ENCODE measurements at places on chromosomes 3 and 15.

DNA sequence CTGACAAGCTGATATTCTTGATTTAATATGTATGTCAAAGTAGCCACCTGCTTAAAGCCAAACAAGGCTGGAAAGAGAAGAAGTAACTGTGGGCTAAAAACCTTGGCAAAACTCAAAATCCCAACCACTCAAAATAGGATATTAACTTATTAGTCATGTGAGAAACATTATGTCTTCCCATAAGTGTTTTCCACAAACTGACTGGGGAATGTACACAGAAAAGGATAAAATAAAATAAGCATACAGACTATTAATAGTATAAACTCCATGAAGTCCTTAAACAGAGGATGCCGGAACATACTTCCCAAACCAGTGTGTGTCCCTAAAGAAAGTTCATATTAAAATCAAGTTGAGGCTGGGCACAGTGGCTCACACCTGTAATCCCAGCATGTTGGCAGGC, 263.7 kb upstream of the THBS1 start:
- no peak for DNase-seq

- DNase-seq: no peak
Observed at GRCh38 chr3:47910233-47910632, 106.0 kb downstream of the MAP4 start.

GRCh38 chr3:66371432-66371831, 129.4 kb downstream of the LRIG1 start:
- no peak for DNase-seq

DNA sequence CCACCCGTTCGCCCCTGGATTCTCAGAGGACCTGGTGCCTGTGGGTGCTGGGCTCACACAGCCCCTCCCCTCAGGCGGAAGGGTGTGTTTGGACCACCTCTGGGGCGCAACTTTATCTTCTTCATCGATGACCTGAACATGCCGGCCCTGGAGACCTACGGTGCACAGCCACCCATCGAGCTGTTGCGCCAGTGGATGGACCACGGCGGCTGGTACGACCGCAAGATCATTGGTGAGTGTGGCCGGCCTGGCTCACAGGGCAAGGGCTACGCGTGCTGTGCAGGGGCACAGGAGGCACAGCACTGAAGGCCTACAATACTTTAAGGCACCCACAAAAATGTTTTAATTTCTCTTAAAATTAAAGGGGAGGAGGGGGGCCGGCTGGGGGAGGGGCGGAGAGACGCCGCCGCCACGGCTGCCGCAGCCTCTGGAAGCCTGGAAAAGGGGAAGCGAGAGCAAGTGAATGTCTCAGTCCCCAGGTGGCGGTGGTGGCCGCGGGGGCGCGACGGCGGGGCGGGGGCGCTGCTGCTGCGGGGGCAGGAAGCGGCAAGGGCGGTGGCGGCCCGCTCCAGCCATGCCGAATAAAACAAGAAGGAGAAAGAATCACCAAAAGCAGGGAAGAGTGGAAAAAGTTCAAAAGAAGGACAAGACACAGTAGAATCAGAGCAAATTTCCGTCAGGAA, 56.8 kb downstream of the DNAH1 start:
- DNase-seq: no peak

GRCh38 chr15:82548700-82549099, 8.4 kb upstream of the RPS17 start:
- no peak for DNase-seq

GRCh38 chr15:40064231-40064894, 25.4 kb upstream of the SRP14 start:
- no peak for DNase-seq

DNA sequence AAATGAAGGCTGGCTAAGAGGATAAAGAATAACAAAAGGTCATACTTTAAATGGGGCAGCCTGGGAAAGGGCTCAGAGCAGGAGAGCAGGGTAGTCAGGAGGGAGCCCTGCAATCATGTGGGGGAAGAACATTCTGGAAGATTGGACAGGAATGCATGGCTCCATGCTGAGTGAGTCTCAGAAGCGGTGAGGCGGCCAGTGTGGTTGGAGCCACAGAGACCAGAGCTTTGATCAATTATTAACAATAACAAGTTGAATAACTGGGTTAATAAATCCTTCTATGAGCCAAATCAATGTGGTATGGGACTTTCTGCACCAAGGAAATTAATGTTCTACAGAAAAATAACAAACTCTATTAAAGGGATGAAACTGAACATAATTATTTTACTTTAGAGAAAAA, 57.9 kb upstream of the DCUN1D1 start:
- no peak for DNase-seq

DNA sequence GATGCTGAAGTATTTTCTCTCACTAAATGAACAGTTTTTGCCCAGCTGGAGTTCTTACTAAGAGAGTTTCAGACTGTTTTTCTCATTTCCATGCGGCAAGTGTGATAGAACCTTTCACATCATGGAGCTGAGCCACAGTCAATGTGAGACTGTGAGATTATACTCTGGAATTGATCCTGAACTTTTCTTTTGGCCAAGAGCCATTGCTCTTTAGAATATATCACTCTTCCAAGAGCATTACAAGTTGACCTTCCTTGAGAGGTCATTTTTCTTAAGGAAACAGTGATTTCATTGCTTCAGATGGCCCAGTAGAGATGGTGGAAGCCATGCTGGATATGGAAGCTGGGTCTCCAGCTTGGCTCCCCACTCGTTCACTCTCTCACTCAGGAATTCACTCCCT, 212.9 kb upstream of the UMPS start:
- DNase-seq: no peak

- no peak for DNase-seq
Observed at GRCh38 chr3:29185706-29186105, 95.2 kb upstream of the RBMS3 start.

- no peak for DNase-seq
Observed at GRCh38 chr3:71022551-71023335, 560.8 kb downstream of the FOXP1 start.

DNA sequence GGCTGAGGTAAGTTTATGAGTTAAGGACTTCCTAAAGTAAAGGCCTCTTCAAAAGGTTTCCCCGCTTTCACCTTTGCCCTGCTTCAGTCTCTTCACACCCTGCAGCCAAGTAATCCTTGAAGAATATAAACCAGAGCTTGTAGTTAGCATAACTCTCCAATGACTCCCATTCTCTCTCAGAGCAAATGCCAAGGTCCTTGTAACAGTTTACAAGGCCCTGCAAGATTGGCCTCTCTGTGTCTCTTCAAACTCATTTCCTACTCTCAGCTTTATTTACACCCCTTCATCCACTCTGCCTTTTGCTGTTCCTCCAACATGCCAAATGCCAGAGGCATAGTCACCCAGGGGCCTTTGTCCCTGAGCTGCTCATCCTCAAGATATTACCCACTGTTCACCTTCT, 60.5 kb upstream of the MME start:
- no peak for DNase-seq

DNA sequence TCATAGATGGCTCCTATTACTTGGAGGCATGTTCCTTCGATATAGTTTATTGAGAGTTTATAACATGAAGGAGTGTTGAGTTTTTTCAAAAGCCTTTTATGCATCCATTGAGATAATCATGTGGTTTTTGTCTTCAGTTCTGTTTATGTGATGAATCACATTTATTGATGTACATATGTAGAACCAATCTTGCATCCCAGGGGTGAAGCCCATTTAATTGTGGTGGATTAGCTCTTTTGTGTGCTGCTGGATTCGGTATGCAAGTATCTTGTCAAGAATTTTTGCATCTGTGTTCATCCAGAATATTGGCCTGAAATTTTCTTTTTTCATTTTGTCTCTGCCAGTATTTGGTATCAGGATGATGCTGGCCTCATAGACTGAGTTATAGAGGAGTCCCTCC, 81.0 kb downstream of the NAALADL2 start:
- DNase-seq: no peak

- DNase-seq: no peak
Observed at GRCh38 chr3:121698476-121698875, 37.8 kb upstream of the HCLS1 start.

DNA sequence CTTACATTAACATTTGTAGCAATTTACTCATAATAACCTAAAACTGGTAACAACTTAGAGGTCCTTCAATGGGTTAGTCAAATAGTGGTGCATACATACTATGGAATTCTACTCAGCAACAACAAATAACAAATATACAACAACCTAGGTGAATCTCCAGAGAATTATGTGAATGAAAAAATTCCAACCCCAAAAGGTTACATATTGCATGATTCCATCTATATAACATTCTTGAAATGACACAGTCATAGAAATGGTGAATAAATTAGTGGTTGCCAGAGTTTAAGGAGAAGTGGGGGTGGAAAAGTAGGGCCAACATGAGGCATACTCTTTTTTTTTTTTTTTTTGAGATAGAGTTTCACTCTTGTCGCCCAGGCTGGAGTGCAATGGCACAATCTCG, 12.7 kb upstream of the SNTN start:
- DNase-seq: no peak

- DNase-seq: no peak
Observed at GRCh38 chr15:85443046-85443445, 62.6 kb downstream of the AKAP13 start.

- no peak for DNase-seq
Observed at GRCh38 chr15:41987246-41987924, 15.0 kb upstream of the EHD4 start.

DNA sequence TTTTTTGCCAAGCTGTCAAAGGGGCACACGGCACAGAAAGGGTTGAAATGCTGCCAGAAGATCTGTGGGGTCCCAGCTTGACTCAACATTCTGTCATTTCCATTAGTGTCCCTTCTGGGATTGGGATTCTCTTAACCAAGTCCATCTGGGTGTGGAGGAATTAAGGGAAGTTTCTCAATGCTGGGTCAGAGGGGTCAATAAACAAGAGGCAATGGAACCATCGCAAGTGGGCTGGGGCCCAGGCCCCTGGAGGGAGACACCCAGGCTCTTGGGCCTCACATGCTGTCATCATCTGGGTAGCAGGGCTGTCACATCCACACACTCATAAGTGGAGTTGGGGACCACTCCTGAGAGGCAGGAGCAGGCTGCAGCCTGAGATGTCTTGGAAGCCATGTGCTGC, 8.1 kb upstream of the APOD start:
- DNase-seq: no peak

DNA sequence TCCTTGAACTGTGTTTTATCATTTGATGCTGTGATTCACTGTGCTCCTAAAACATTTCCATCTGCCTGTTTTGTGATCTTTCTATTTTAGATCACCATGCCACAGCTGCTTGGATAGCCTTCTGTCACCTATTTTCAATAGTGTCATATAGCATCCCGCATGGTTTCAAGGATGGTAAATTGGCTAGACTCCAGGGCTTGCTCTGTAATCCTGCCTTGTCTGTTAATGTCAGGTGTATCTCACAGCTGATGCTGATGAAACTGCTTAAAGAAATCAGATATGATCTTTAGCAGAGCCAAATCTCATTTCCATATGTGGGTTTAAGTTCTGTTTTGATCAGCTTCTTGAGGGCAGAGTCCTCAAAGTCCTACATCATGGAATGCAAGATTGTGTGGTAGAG, 182.2 kb downstream of the UBE2E2 start:
- DNase-seq: no peak

DNA sequence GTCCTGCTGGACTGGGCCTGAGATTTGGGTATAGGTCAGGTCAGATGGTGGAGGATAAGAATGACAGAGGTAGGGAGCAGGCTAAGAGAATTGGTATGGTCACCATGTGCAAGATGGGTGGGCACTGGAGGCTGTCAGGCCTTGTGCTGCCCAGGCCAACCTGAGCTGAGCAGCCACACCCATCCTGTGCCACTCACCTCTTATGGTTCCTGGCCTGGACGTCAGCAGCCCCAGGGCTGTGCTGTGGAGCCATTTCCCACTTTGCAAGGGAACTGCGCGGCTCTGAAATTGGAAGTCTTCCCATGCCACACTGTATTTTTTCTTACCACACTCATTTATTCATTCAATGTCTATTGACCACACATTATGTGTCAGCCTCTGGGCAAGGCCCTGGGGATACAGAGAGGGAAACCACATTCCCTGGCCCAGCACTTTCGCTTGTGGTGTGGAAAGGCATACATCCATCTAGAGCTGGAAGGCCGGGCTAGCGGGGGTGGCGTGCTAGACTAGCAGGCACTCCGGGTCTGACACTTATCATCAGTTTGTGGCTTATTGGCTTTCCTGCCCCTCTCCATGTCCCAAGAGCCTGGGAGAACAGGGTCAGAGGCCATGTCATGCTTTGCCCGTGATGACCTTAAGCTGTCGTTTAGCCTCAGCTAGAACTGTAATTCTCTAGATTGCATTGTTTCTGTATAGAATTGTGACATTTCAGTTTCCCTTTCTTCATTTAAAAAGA, 51.1 kb upstream of the POLG start:
- DNase-seq: no peak

DNA sequence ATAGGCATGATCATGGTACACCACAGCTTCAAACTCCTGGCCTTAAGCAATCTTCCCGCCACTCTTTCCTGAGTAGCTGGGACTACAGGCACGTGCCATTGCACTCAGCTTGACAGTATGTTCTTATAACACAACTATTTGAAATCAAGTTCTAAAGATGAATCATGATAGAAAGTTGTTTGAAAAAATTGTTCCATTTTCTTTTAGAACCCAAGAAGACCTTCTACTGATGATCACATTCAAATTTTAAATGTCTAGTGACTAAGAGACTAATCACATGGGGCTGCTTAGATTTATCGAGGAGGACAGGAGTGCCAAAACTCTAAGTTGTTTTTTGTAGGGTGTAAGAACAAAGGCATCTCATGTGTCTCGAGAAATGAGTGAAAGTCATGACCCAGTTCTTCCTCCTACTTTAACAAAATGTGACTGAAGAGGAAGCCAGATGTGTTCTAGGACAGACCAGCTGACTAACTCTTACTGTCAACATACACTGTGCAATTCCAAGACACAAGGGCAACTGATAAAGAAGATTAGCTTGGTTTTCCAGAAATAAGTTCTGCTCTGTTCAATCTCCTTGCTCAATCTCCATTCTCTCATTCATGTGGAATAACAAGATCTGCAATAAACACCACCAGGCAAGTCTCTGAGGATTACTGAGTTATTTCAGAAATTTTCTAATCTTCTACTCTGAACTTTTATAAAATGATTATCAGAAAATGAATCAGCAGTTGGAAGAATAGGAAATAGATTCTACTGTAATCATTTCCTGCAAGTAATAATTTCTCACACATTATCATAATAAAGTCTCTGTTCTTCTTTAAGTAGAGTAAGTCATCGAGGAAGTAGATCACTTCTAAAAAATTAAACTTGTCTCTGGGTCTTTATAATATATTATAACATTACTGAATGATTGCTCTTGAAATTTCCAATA, 122.6 kb upstream of the CCNL1 start:
- DNase-seq: no peak

DNA sequence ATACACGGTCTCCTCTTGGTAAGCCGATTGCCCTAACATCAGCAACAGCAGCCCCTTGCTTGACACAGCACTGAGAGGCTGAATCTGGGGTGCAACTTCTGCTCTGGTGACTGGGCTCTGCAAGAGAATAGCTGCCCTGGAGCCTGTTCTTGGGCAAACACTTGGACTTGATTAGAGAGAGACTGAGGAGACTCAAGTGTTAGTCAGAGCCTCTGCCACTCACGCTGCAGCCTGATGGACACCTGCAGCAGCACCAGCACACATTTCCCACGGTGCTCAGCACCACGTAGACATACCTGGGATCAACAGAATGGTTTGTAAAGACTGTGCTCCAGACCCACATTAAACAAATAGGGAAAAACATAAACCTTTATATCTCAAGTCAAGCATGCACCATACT, 35.8 kb upstream of the UMPS start:
- DNase-seq: no peak

GRCh38 chr15:68553314-68553993, 25.3 kb upstream of the CORO2B start:
- DNase-seq: no peak

GRCh38 chr3:101065962-101066361, 72.7 kb upstream of the ABI3BP start:
- DNase-seq: no peak
